ENCODE measurements at places on chromosomes 3 and 15. TPM values are rescaled to one million over a fixed set of nuclear protein-coding genes. Genes with fewer than 3 reads are reported as not detected.
A peak's percentile ranks its signal among the peaks of the same experiment; 100 is the strongest.

P2RY14 gene
- not detected for total RNA-seq

DNA sequence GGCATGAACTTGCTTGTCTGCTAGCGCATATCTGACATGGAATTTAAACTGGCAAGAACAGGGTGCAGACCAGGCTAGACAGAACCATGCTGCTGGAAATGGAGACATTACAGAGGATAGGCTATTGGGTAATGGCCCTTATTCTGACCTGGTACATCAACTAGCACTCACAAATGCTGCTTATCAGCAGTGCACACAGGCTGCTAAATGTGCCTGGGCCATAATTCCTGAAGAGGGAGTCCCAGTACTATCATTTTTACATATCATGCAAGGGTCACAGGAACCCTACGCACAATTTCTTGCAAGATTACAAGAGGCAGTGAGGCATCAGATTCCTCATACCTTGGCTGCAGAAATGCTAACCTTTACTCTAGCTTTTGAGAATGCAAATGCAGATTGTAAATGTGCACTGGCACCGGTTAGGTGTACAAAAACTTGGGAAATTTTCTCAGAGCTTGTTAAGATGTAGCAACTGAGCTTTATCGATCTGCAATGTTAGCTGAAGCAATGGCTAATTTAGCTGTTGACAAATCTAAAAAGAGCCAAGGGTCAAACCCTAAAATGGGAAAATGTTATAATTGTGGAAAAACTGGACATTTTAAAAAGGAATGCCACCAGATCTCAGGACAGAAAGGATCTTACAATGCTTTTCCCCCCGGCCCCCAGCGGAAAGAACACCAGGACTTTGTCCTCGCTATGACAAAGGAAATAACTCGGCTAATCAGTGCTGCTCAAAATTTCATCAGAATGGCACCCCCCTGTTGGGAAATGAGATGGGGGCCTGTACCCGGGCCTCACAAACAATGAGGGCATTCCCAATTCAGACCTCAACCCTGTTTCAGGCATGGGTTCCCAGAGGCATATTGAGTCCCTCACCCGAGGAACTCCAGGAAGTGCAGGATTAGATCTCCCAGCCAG is 21.1 kb downstream of the CCRL2 start:
- no peaks in the 10 kb centered on the region for H3K27me3 ChIP-seq
- H3K36me3 ChIP-seq: no peaks in the 10 kb centered on the region
- H3K4me3 ChIP-seq: no peak overlapping the region

DNA sequence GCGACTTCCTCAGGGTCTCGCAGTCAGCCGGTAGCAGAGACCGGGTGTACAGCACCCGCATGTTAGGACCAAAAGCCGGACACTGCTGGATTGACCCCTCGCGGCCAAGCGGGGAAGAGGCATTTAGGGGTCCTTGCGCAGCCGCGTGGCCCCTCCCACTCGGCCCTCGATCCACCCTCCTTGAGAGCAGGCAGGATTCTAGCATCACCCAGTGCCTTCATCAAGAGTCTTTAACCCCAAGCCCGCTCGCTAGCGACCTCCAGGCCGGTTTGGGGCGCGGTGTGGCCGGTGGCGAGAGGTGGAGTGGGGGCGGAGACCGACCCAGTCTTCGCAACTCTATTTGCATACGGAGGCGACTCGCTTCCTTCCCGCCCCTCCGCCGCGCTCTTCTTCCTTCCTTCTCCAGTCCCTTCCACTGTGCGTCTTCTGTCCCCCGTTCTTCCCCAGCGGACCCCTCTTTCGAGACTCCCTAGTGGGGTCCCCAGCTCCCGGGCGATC is at the start of gene ST6GAL1:
Gene ST6GAL1, plus strand, starts transcription at position 384 of the 498 bp plus-strand sequence. CDS start 112,178 bp downstream, outside the sequence.
- peaks cover 5% of the 10 kb centered on the region for H3K27me3 ChIP-seq
- no peaks in the 10 kb centered on the region for H3K36me3 ChIP-seq
- no peak for DNase-seq
- no peak within 1 kb of the TSS for H3K27ac ChIP-seq
- H3K4me3 ChIP-seq: peak within 1 kb of the TSS; percentile 61

DNA sequence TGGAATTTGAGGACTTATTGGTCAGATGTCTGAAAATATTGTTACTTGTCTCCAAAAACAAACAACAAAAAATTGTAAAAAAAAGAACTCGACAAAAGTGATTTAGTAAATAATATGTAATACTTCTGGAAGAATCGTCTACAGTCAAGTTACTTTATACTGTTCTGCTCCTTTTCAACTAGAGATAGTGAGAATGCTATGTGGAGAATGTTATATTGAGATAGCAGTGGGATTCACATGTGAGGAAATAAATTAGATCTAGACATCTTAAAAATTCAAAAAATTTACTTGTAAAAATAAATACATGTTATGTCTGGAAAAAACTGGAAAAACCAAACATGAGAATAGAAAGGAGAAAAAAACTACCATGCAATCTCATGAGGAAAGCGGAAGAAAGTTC is 64.9 kb downstream of the SGO1 start:
- no peaks in the 10 kb centered on the region for H3K4me1 ChIP-seq
- no peaks in the 10 kb centered on the region for H3K36me3 ChIP-seq
- H3K27ac ChIP-seq: no peak overlapping the region
- H3K27me3 ChIP-seq: no peaks in the 10 kb centered on the region
- DNase-seq: no peak

DNA sequence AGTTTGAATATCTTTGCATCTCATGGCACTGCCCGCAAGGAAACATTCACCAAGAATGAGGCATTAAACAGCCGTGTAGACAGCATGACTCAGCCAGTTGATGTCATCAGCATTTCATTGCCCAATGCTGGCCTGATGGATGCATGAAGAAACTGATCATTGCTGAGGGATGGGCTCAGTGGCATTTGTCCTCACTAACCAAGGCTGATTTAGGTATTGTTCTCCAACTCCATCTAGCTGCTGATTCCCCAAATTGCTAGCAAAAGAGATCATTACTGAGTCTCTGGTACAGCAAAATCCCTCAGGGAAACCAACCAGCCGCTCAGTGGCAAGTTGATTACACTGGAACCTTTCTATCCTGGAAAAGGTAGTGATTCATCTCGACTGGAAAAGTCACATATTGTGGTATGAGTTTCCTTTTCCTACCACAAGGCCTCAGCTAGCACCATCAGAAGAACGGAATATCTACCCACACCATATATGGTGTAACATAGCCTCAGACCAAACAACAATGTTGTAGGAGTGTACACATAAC is 186.5 kb upstream of the GAP43 start:
- no peak overlapping the region for H3K27ac ChIP-seq
- no peaks in the 10 kb centered on the region for H3K4me1 ChIP-seq
- DNase-seq: no peak
- H3K27me3 ChIP-seq: no peaks in the 10 kb centered on the region
- no peak overlapping the region for H3K4me3 ChIP-seq

ZNF385D gene
- total RNA-seq: 13.0 TPM

CCDC9B gene
- 55.9 TPM for total RNA-seq

FLNB gene
- 309 TPM for total RNA-seq

DNA sequence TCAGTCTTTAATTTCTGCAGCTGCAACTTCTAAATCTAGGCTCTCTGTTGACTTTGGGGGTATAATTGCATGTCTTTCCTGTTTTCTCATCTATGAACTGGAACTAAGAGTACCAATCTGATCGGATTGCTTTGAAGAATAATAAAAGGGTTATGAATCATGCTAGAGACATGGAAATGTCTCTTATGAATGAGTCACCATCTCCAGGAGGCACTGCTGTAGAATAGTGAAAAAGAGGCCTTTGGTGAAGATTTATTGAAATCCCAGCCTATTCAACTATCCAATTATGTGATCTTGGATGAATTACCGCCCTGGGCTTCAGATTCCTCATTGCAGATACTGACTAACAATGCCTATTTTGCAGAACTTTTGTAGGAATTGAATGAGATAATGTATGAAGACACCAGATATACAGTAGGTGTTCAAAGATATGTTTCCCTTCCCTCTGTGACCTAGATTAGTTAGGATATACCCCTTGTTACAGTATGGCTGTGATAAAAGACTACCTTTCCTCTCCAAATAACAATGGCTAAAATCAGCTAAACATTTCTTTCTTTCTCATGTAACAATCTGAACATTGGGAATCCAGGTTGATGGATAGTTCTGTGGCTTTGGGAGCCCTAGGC is 11.5 kb upstream of the CMTM8 start:
- no peaks in the 10 kb centered on the region for H3K36me3 ChIP-seq

DNA sequence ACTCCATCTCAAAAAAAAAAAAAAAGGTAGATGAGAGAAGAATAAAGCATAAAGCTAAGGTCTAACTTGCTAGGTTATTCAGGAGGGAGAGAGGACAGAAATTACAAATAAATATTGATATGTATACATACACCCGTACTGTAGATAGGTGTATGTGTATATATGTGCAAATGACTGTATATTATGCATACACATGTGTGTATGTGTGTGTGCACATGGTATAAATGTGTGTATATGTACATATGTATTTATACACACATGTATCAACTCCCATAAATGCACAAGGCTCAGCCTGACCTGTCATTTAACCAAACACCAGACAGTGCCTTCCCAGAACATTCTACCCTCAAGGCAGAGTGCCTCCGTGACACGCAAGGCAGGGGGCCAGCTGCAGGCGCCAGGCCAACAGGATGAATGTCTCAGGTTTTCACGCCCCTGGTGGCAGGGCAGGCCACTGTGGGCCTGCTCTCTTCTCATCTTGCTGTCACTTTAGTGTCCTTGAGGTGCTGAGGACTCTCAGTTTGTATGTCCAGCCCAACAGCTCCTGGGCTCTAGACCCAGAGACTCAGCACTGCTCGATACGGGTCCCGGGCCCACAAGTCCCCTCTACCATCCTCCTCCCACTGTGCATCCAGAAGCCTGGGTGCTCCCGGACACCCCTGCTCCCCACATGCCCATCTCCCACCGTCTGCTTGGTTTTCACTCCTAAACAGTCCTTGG is 40.4 kb downstream of the TM2D3 start:
- peaks cover 10% of the 10 kb centered on the region for H3K4me1 ChIP-seq
- H3K36me3 ChIP-seq: no peaks in the 10 kb centered on the region
- H3K4me3 ChIP-seq: no peak overlapping the region
- no peaks in the 10 kb centered on the region for H3K27me3 ChIP-seq

DNA sequence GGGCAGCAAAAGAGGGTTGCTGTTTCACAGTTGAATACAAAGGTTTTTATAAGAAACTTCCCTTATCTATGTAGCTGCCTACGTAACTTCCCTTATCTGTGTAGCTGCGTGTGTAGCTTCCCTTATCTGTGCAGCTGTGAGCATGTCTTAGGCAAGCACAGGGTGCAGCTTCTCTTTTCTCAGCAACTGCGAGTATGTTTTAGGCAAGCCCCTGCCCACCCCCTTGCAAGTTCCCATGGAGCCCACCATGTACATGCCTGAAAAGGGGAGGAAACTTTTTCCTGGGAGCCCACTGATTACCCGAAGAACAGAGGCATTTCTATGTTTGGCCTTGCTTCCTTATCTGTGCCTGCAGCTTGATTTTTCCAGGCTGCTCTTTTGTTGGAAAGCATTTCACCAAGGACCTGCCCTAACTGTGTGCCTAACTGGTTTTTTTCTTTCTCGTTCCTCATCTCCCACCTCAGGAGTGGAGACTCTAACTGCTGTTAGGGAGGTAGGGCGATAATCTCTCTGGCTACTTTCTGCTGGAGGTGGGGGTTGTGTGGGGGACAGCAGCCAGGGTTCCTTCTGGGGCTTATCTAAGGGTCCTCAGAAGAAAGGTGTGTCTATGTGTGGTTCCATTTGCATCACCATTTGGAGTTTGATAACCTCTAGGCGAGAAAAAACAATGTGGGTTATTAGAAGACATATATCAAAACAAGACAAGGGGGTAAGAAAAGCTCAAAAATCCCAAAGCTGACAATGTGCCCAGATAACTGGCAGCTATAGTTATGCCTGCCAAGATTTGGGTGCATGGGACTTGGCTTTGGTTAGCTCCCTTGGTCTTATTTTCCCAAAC is 26.0 kb downstream of the SORD start:
- no peak for DNase-seq
- H3K4me3 ChIP-seq: no peak overlapping the region
- no peaks in the 10 kb centered on the region for H3K27me3 ChIP-seq
- H3K36me3 ChIP-seq: no peaks in the 10 kb centered on the region
- H3K4me1 ChIP-seq: no peaks in the 10 kb centered on the region

Data from Panc1 (cell line).